ENCODE measurements at places on chromosomes 4 and X.
A peak's percentile ranks its signal among the peaks of the same experiment; 100 is the strongest.

DNA sequence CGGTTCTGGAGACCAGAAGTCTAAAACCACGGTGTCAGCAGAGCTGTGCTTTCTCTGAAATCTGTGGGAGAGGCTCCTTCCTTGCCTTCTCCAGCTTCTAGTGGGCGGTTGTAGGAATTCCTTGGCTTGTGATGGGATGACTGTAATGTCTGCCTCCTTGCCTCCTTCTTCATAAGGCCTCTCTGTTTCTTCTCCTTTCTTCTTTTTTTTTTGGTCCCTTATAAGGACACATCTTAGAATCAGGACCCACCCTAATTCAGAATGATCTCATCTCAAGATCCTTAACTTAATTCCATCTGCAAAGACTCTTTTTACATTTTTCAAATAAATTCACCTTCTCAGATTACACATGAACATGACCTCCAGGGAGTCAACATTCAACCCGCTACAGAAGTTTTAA, 186.9 kb downstream of the STK32B start:
- DNase-seq: no peak

DNA sequence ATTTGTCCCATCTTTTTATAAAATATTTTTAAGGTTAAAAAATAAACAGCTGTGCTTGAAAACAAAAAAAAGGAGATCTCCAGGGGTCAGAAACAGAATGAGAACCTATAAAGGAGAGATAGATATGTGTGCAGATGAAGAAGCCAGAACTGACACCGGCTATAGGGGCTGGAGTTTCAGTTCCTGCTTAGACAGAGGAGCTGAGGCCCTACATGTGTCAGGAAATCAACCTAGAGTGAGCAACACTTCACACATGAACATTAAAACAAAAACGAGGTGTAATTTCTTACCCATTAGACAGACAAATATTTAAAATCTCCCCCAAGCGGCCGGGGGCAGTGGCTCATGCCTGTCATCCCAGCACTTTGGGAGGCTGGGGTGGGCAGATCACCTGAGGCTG, 17.8 kb upstream of the HUWE1 start:
- DNase-seq: no peak

GRCh38 chrX:136953867-136954787, 73.6 kb upstream of the RBMX start:
- peak; percentile 68 for DNase-seq

- no peak for DNase-seq
Measured at GRCh38 chrX:155535866-155536265, 76.9 kb downstream of the TMLHE start.

DNA sequence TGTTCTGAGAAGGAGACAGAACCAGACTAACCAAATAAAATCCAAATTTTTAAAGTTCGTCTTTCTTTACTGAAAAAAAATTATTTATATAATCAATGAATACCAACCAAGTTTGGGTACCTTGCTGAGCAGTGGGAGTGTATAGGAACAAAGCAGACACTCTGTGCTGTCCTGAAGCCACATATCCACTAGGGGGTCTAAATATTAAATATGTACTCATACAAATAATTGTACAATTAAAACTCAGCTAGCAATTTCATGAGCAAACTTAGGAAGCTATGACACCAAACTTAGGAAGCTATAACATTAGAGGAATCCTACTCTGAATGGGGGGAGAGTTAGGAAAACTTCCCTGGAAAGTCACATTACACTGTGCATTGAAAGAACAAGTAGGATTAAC, 582.0 kb upstream of the EPHA5 start:
- DNase-seq: no peak

- no peak for DNase-seq
Measured at GRCh38 chr4:184660978-184661377, 11.4 kb downstream of the PRIMPOL start.

DNA sequence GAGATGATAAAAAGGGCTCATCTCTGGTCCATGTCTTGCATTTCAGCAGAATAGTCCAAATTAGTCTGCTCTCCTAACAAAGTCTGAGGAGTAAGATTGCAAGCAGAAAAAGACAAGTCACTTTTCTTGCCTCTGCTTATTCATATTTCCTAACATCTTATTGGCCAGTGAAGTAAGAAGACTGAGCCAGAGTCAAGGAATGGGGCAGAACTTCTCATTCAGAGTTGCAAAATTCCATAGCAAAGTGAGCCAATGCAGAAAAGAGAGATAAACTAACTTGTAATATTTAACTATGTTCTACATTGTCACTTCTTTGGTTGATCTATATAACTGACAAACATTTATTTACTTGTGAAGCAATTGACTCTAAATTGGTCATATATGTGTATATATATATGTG, 2304.0 kb downstream of the ARAP2 start:
- DNase-seq: no peak

- no peak for DNase-seq
Measured at GRCh38 chr4:152448854-152449253, 87.0 kb downstream of the FBXW7 start.

GRCh38 chr4:81116566-81116965, 86.1 kb downstream of the BMP3 start:
- DNase-seq: no peak

GRCh38 chr4:86613734-86614133, 19.6 kb downstream of the PTPN13 start:
- no peak for DNase-seq

DNA sequence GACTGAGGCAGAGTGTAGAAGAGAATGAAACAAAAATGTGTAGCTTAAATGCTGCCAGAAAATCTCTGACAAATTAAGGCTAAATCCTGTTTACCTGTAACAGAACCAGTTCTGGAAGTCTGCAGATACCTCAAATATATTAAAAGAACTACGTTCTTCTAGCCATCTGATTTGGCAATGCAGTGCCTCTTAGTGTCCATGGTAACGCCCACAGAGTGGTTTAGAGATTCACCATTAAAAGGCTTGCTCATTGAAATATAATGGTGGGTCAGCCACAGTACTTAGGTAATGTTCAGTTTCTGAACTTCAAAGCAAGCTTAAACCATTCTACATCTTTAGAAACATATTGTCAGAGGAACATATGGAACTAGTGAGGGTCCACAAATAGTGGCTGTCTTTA, 23.2 kb upstream of the LUZP4 start:
- DNase-seq: no peak

- no peak for DNase-seq
Measured at GRCh38 chr4:52999626-53000025, 137.5 kb downstream of the RASL11B start.

DNA sequence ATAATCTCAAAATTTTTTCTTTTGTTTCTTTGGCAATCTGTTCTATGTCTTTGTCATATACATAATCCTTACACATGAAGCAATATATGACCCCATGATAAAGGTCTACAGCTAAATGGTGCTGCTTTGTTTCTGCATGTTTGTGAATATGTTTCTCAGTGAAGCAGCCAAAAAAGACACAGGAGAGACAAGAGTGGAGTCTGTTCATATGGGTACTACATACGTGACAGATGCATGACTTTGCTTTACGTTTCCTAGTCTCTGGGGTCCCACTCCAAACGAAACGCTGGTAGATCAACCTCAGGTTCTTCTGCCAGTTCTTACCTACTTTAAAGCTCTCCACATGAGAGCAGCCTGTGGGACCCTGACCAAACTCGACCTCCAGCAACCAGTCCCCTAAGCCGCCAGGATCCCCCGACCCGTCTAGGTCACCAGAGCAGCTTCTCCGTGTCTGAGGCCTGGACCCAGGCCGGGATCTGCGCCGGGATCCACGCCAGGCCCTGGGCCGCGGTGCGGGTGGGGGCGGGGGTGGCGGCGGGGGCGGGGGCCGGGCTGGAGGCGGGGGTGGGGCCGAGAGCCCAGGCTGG, 1.5 kb downstream of the USP51 start:
- DNase-seq: no peak

DNA sequence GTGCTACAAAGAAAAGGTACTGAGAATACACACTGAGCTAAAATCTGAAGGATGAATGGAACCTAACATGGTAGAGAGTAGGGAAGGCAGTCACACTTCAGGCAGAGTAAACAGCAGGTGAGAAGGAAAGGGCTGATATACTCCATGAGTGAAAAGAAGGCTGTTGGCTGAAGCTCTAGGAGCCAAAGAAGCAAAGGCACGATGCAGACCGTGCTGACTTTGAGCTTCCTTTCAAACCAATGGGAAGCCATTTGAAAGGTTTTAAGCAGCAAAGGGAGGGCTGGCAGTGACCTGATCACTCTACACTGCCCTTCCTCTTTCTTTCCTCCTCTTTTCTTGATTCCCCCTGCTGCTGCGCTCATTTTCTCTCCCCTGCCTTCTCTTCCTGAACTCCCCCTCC, 66.4 kb downstream of the TMEM154 start:
- DNase-seq: no peak

DNA sequence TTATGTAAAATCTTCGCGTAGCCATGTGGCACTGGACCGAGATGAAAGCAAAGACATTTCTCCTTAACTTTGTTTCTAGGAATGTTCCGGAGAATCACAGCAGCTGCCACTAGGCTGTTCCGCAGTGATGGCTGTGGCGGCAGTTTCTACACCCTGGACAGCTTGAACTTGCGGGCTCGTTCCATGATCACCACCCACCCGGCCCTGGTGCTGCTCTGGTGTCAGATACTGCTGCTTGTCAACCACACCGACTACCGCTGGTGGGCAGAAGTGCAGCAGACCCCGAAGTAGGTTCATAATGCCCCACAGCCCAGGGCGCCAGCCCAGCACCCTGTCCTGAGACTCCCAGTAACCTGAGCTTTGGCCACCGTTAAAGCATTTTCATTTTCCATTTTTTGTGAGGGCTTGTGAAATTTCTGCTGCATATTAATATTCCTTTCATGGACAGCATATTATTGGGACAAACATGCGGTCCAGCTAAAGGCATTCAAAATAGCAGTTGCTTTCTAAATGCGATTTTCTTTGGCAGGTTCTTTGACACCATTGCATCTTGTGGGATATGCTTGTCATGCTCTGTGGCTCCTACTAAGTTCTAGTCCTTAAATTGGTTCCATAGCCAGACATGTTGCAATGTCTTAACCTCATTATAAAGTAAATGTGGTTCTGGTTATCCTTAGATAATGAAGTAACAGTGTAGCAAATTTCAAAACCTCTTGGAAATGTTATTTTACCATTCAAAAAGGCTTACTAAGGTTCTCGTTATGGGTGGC, 49.1 kb upstream of the MSANTD1 start:
- DNase-seq: no peak

- DNase-seq: no peak
Measured at GRCh38 chr4:169720529-169720928, 37.2 kb downstream of the HPF1 start.

- no peak for DNase-seq
Measured at GRCh38 chr4:3329887-3330286, 37.1 kb downstream of the RGS12 start.

DNA sequence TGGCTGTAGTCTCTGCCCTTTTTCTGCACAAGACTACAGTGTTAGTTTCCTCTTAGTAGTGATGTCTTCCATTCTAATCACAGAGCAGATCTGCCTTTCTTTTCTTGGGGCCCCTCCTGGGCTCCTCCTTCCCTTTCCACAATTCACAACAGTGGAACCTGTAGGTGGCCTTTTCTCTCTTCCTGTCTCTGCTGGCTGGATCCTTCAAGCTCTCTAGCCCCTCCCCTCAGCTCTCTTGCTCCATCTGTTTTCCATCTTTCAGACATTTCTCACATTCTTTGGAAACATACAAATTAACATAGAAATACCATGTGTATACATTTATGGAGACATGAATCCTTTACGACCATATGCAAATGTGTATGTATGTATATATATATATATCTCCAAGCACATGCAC, 304 bp upstream of the SPIN2A start:
- DNase-seq: no peak

- DNase-seq: no peak
Measured at GRCh38 chrX:45063319-45064095, 137.2 kb downstream of the DIPK2B start.

GRCh38 chr4:60885011-60885410, 315.1 kb upstream of the ADGRL3 start:
- DNase-seq: no peak

DNA sequence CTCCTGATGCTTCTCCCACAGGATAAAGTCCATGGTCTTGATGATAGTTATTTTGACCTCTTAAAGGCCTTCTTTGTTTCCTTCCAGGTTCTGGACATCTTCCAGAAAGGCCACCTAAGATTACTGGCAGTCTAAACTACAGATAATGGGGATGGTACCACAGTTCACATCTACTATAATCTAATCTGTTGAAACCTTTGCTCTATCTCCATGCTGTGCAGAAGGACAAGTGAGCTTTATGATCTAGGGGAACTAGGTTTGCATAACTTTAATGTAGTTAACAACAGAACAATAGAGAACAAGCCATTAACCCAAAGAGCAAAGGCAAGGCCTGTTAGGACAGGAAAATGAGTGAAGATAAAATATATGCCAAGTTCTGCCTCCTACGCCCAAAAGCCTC, 103.9 kb upstream of the KLHL13 start:
- no peak for DNase-seq

- DNase-seq: no peak
Measured at GRCh38 chrX:132563976-132564375, 75.1 kb upstream of the MBNL3 start.

DNA sequence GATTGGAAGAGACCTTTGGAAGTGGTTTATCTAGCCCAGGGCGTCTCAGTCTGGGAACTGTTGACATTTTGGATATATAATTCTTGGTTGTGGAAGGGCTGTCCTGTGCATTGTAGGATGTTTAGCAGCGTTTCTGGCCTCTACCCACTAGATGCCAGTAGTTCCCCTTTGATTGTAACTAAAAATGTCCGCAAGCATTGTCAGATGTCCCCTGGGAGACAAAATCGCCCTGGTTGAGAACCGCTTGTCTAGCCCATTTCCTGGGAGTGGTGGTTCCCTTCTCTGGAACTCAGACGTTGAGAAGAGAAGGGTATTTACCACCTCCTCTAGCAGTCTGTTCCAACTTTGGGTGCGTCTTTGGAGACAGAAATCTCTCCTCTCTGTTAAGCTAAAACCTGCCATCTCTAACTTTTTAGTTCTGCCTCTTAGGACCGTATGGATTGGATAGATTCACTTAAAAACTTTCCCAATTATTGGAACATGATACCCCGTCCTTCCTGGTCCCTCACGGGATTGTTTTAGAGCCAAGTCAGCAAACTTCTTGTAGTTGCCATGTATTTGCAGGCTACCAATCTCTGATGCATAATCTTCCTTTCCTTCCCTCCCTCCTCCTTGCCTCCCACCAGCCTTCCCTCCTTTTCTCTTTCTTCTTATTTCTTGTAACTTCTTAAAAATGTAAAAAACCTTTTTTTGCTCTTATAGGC, 13.9 kb downstream of the TMEM165 start:
- DNase-seq: no peak

- DNase-seq: no peak
Measured at GRCh38 chr4:145619639-145619996, 433 bp downstream of the MMAA start.
